ENCODE measurements at places on chromosomes 2 and 18. TPM values are rescaled to one million over a fixed set of nuclear protein-coding genes. Genes with fewer than 3 reads are reported as not detected.
A peak's percentile ranks its signal among the peaks of the same experiment; 100 is the strongest.

DNA sequence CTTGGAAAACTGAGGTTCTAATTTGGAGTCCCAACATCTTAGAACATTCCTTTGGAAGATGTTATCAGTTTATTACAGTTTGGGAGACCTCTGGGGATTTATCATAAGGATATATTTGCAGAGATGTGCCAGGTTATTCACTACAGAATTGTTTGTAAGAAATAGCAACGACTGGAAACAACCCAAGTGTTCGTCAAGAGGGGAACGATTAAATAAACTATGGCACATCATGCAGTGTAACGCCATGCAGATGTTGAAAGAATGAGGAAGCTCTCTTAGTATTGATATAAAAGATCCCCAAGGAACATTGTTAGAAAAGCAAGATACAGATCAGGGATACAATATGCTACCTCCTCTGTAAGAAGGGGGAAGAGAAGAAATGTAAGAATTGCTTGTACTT is 210.6 kb downstream of the TMEM247 start:
- H3K36me3 ChIP-seq = no peaks in the 10 kb centered on the region
- DNase-seq = peak; percentile 67
- no peaks in the 10 kb centered on the region for H3K27me3 ChIP-seq
- H3K4me3 ChIP-seq = no peak overlapping the region
- peaks cover 38% of the 10 kb centered on the region for H3K4me1 ChIP-seq

DNA sequence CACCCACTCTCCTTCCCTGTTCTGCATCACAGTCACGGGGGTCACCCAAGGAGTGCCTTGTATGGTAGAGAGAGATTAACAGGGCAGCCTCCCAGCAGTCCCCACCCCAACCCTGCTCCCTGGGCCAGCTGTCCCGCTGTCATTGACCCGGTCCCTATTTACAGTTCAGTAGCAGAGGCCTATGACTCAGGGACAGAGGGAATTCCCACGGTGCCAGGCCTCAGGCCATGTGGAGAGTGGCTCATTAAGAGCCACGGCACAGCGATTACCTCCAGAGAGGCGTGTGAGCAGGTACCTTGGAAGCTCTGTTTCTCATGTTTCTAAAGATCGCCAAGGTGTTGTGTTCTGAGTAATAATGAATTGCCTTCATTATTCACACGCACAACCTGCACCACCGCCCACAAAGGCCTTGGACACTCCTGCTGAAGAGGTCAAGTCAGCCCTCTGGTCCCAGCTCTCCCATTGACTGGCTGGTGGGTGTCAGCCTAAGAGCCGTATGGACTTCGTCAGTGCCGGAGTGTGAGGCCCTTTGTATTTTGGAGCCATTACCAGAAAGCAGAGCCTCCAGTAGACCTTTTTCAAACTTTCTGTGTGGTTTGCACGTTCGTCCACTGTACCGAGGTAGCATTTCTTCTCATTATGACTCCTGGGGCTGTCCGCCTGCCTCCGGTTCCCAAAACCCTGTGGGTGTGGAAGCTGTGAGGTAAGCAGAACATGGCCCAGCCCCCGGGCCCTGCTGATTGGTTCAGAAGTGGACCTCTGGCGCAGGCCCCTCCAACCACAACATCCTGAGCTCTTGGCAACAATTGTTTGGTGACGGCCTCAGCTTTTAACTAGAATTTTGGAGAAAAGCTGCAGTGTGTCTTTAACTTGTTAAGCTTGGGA is 47.0 kb downstream of the SERTAD2 start:
- no peak for DNase-seq
- no peaks in the 10 kb centered on the region for H3K36me3 ChIP-seq
- no peak overlapping the region for H3K4me3 ChIP-seq
- peaks cover 4% of the 10 kb centered on the region for H3K27me3 ChIP-seq
- H3K4me1 ChIP-seq = no peaks in the 10 kb centered on the region
- H3K27ac ChIP-seq = no peak overlapping the region

DNA sequence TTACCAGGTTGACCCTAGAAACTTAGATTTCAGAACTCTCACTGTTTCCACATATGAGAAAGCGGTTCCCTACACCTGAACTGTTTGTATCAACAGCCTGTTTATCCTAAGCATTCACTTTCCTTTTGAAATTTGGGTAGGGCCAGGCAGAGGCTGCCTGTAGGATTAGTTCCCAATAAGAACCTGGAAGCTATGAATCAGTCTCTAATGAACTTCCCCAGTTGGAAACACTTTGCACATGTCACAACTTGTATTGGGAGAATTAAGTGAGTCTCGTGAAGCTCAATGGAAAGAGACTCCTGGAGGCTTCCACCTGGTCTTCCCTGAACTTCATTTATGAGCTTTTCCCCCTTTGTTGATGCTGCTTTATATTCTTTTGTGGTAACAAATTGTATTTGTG is 486.6 kb upstream of the HS6ST1 start:
- H3K27ac ChIP-seq = no peak overlapping the region
- no peaks in the 10 kb centered on the region for H3K4me1 ChIP-seq
- DNase-seq = no peak
- H3K27me3 ChIP-seq = peaks cover 2% of the 10 kb centered on the region
- no peak overlapping the region for H3K4me3 ChIP-seq

The TUBB8B gene
- total RNA-seq = 3.9 TPM

The SOX11 gene
- 0.05 TPM for total RNA-seq

Data from SJSA1 (cell line).